A549 (cell line): ENCODE measurements at places on chromosomes 11 and 22. TPM values are rescaled to one million over a fixed set of nuclear protein-coding genes. Genes with fewer than 3 reads are reported as not detected.

MN1 gene
- 2.0 to 2.8 TPM (median 2.4 TPM) in 3 replicates for polyA plus RNA-seq

- no peak for DNase-seq
These were observed 103.8 kb downstream of the GRIK4 start for GRCh38 chr11:120615391-120615790.

DNA sequence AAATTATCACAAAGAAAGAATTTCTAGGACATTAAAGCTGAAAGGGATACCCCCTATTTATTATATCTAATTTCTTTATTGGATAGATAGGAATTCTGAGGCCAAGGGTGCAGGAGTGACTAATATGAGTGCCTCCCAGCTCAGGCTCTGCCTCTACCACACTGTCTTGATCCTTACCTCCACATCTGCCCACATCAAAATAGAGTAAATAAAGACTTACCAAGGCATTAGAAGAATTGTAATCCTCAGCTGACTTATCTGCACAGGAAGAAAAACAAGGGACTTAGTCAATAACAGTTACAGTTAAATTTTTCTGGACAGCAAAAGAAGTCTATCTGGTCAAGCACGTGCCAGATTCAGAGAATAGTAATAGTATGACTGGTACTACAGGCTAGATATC lies 72.6 kb upstream of the GDPD4 start:
- no peak for DNase-seq

- no peak for DNase-seq
These were observed 78.5 kb downstream of the TMEM135 start for GRCh38 chr11:87116185-87116584.

- DNase-seq, result no peak
These were observed 89.1 kb upstream of the ISX start for GRCh38 chr22:34976886-34977285.

GRCh38 chr11:7901319-7901854 lies 29.7 kb downstream of the OR10A6 start:
- no peak for DNase-seq

TSGA10IP gene
- polyA plus RNA-seq, result not detected in 3 replicates

DNA sequence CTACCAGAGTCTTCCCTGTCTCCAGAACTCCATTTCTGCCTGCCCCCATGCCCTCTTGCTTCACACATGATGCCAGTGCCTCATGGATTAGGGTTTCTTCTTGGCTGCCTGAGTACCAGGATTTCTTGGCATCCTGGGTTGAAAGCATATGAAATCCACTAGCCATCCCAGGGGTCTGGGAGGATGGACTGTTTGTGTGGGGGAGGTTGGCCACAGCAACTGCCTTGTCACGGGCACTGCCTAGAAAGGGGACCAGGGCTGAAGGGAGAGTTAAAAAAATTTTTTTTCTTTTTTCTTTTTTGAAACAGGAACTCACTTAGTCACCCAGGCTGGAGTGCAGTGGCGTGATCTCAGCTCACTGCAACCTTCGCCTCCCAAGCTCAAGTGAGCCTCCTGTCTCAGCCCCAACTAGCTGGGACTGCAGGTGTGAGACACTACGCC lies 4.2 kb downstream of the USP35 start:
- DNase-seq, result no peak

TTC36 gene
- polyA plus RNA-seq, result not detected in 3 replicates

GRCh38 chr11:38950867-38951266 lies 2352.8 kb upstream of the RAG2 start:
- no peak for DNase-seq

- DNase-seq, result no peak
These were observed 20.4 kb downstream of the PSMD13 start for GRCh38 chr11:256952-257737.

- DNase-seq, result no peak
These were observed 21.6 kb upstream of the NUP160 start for GRCh38 chr11:47869544-47870393.

CARNS1 gene
- 0.09 to 0.12 TPM (median 0.10 TPM) in 3 replicates for polyA plus RNA-seq

GRCh38 chr11:47506795-47507562 lies 46.0 kb downstream of the CELF1 start:
- no peak for DNase-seq

GRCh38 chr11:3920148-3920852 lies 64.8 kb downstream of the STIM1 start:
- DNase-seq, result peak; percentile 19

- no peak for DNase-seq
These were observed 16.5 kb upstream of the APOBEC3A start for GRCh38 chr22:38940811-38941384.

CHRNA10 gene
- polyA plus RNA-seq, result 0.85 to 1.1 TPM (median 0.87 TPM) in 3 replicates

KCNE3 gene
- polyA plus RNA-seq, result 0.20 to 0.34 TPM (median 0.23 TPM) in 3 replicates

C1QTNF5 gene
- not detected in 3 replicates for polyA plus RNA-seq

TUB gene
- 12.5 to 13.2 TPM (median 12.8 TPM) in 3 replicates for polyA plus RNA-seq

BIRC3 gene
- 10.6 to 27.4 TPM (median 11.3 TPM) in 3 replicates for polyA plus RNA-seq

DNA sequence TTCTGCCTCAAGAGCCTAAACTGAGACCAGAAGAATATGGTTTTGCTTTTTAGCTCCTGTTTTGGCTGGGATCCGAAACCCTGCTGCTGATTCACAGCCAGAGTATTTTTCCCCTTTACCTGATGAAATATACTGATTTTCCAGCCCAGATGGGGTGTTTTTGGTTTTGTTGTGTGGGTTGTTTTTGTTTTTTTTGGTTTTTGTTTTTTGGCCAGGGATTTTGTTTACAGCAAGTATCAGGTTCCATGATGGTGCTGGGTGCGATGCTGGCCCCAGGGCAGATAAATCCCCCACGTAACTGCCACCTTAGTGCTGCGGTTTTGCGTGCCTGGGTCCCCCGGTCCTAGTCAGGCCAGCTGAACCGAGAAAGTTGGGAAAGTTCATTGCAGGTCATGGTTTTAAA lies 103.7 kb downstream of the ZBTB16 start:
- DNase-seq, result no peak

- DNase-seq, result no peak
These were observed 71.4 kb downstream of the SLC1A2 start for GRCh38 chr11:35347921-35348331.

MCAT gene
- polyA plus RNA-seq, result 14.0 to 15.9 TPM (median 15.5 TPM) in 3 replicates

DNA sequence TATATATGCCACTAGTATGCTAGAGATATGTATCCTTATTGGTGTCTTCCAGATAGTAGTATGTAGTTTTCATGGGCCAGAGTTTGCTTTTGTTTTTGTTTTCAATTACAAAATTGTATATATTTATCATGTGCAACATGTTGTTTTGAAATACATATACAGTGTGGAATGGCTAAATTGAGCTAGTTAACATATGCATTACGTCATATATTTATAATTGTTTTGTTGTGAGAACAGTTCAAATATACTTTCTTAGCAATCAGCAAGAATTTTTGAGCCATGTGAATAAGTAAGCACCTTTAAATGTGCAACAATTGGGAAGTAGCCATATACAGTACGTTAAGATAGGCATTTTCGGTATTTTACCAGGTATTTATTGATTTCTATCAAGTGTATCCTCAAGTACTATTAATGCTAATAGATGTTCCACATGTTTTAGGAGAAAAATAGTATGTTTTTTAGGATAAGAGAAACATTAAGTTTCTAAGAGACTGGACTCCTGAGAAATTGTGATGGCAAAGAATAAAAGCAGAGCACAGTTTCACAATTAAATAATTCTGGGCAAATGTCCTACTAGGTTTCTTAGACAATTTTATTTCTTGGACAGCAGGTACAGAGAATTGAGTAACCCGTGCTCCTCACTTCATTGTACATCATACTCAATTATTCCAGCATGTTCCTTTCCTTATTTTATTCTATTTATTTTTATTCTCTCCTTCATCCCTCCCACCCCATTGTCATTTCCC lies 60.5 kb upstream of the SLC5A12 start:
- DNase-seq, result no peak
